Activated CD8-positive, alpha-beta memory T cell treated with anti-CD3 and anti-CD28 coated beads for 48 hours (primary cell): ENCODE measurements at places on chromosomes 3 and 15.

DNA sequence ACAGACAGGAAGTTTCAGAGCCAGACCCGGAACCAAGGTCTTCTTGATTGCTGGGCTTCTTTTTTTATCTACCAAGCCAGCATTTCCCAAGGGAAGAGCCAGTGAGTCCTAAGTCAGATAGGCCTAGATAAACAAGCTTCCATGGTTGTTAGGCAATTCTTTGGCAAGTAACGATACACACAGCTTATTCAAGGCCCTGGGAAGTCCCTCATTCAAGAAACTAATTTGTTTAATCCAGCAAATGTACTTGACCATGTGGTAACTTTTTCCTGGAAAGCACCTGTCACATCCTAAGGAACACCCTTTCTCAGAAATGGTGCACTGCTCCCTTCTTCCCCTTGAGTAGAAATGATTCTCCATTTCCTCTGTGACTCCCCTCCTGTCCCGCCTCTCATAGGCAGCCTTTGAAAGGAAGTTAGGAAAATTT lies 209.9 kb downstream of the ITPR1 start:
- no peak for DNase-seq

DNA sequence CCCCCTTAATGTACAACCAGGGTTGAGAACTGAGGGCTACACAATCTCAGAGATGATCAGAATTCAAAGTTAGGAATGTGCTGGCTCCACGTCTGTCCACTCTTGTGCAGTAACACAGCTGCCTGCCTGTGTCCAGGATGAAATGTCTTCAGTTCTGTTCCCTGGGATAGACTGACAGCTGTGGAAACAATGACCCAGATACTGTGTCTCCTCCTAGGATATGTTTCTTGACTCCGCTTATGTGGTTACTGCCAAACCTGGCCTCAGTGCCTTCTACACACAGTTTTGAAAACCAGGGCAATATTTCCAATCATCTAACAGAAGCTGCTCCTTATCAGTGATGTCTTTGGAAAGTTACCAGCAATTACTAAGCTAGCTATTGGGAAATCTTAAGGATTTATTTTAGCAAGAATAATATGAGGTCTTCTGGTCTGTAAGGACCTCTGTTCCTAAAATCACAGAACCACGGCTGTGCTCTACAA lies 67.6 kb downstream of the NOX5 start:
- no peak for DNase-seq

GRCh38 chr3:64916192-64916798 lies 228.5 kb upstream of the ADAMTS9 start:
- no peak for DNase-seq

GRCh38 chr3:18302517-18302916 lies 122.6 kb downstream of the SATB1 start:
- no peak for DNase-seq

- no peak for DNase-seq
Observed at GRCh38 chr15:91936927-91937326, 83.4 kb downstream of the SLCO3A1 start.

GRCh38 chr3:66934041-66934440 lies 64.1 kb upstream of the KBTBD8 start:
- DNase-seq = no peak
